ENCODE measurements at places on chromosomes 6 and 20.

DNA sequence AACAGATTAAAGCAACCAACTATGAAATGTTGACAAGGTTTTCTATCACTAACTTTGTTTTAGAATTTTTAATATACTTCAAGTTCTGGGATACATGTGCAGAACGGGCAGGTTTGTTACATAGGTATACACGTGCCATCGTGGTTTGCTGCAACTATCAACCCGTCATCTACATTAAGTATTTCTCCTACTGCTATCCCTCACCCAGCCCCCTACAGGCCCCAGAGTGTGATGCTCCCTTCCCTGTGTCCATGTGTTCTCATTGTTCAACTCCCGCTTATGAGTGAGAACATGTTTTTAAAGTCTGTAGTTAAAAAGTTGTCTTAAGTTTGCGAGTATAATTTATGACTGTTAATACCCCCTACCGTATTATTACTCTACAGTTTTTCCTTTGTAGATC, 844.3 kb upstream of the MANEA start:
- DNase-seq = no peak

GRCh38 chr6:101879782-101880181, 486.3 kb downstream of the GRIK2 start:
- no peak for DNase-seq

GRCh38 chr6:17022604-17023003, 79.2 kb upstream of the STMND1 start:
- DNase-seq = no peak

DNA sequence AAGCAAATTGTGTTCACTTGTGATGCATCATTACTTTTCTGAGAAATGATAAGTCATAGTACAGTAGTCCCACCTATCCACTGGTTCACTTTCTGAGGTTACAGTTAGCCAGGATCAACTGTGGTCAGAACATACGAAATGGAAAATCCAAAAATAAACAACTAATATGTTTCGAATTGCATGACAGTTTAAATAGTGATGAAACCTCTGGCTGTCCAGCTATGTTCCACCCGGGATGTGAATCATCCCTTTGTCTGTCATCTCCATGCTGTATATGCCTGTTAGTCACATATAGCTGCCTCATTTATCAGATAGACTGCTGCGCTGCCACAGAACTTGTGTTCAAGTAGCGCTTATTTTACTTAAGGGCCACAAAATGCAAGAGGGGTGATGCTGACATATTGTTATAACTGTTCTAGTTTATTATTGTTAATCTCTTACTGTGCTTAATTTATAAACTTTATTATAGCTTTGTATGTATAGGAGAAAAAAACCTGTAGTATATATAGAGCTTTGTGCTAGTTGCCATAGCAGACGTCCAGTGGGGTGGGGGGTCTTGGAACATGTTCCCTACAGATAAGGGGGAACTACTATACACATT, 29.2 kb downstream of the AFDN start:
- no peak for DNase-seq

DNA sequence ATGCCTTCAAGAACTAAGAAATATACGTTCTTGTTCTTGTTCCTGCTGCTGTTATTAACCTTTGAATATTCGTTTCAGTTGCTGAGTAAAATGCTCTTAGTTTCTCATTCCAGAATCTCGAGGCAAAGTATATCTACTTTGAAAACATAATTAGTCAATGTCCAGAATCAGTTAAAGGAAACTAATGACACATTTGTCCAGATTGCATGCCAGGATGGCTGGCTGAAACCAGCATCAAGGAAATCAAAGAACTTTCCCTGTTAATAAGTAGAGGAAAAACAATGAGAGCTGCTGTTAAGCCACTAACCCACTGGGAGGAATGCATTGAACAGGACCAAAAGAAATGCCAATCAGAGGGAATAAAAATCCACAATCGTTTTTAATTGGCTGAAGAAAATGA, 196.9 kb downstream of the ALDH8A1 start:
- no peak for DNase-seq

Measured in stimulated activated naive CD4-positive, alpha-beta T cell (primary cell).